ENCODE measurements at places on chromosomes 7 and 10. TPM values are rescaled to one million over a fixed set of nuclear protein-coding genes. Genes with fewer than 3 reads are reported as not detected.

Gene CDK1
- total RNA-seq = 40.4 TPM

DNA sequence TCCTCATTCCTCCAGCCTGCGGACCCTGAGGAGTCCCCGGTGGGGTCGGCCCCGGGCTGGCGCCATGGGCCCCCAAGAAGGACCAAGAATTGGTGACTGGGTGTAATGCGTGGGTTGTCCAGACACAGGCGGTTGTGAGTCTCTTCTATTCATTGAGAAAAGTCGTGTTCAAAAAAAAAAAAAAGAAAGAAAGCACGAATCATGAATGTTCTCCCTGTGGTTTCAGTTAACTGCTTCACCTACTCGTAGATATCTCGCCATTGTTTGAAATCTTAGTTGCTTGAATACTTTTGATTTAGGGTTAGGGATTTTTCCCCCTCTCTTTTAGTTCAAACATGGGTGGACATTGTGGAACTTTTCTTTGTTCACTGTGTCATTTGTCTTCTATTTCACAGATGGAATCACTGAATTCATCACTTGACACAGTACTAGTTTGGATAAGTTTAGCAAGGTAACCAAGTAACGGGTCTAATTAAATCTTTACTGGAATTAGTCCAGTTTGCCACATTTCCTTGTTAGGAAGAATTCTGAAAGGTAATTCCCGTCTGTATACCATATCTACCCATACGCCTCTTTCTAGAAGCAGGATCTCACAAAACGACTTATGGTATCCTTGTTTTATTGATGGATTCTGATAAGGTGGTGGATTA, 775 bp downstream of the STARD3NL start:
- peak; percentile 35 for DNase-seq

DNA sequence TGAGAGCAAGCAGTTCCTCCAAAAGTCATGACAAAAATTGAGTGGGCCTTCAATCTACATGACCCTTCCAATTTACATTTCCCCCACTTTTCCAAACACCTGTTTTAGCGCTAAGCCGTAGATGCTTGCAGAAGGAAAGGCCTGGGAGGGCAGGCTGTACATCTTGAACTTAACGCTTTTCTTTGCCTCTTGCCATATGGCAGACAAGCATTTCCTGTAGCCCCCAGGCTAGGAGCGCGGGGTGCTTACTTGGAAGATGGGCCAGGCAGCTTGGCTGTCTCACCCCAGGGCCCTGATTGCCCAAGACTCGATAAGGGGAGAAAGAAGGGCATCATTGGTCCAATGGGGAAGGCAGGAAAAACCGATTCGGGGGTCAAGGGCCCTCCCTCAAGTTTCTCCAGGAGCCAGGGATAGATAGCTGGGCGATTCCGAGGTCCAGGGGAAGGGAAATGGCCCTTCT, 1.8 kb downstream of the HOXA10 start:
- DNase-seq = peak; percentile 75

Gene PPIF
- 78.4 TPM for total RNA-seq

Gene SLC12A9
- 23.3 TPM for total RNA-seq

Gene NUTM2B
- 0.33 TPM for total RNA-seq

DNA sequence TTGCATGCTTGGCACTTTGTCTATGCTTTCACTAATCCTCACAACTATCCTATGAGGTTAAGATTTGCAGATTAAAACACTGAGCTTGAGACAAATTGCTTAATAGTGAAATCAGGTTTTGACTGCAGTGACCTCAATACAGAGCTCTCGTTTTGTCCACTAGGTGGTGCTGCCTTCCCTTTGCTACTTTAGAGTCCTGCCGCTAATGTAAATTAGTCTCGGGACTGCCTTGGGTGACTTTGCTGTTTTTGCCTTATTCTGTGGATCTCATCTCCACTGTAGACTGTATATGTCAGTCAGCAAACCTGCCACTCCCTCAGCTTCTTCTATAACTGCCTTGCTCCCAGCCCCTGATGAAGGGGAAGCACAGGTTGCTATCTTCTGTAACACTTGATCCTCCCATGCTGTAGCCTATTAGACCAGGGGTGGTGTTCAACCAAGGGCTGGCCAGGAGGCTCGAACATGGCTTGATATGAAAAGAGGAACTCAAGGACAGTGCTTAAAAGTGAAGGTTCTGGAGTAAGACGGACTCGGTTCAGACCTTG, 26.0 kb downstream of the ASB4 start:
- DNase-seq = peak; percentile 62

Gene MMD2
- total RNA-seq = not detected

Gene PIP
- total RNA-seq = not detected

Gene CALHM3
- total RNA-seq = not detected

GRCh38 chr10:97684866-97685394, 2.1 kb downstream of the AVPI1 start:
- peak; percentile 15 for DNase-seq

Gene TMEM130
- total RNA-seq = 12.1 TPM

GRCh38 chr10:30068492-30069223, 9.3 kb upstream of the JCAD start:
- no peak for DNase-seq

Gene MGAM2
- total RNA-seq = not detected

DNA sequence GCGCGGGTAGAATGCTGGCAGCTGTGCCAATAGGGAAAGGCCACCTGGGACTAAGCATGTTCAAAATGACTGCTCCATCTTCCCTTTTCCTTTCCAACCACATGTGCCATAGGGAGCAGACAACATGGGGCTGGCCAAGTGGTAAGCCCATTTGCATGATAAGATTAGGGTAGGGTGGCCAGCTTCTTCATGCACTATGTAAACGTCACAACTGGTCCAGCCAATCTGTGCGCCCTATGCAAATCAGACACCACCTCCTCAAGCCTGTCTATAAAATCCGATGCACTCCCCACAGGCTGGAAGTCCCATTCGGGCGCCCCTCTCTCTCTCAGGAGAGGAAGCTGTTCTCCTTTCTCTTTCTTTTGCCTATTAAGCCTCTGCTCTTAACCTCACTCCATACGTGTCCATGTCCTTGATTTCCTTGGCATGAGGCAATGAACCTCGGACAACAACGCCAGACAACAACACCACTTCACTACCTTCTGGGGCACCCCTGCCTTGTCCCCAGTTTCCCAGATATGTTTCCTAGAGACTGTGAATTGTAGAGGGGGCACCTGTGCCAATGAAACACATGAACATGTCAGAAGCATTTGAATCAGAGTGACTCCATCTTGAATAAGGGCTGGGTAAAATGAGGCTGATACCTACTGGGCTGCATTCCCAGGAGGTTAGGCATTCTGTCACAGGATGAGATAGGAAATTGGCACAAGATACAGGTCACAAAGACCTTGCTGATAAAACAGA, 19.1 kb upstream of the EXOC6 start:
- no peak for DNase-seq

GRCh38 chr7:139630643-139631519, 107.4 kb downstream of the CLEC2L start:
- DNase-seq = no peak

DNA sequence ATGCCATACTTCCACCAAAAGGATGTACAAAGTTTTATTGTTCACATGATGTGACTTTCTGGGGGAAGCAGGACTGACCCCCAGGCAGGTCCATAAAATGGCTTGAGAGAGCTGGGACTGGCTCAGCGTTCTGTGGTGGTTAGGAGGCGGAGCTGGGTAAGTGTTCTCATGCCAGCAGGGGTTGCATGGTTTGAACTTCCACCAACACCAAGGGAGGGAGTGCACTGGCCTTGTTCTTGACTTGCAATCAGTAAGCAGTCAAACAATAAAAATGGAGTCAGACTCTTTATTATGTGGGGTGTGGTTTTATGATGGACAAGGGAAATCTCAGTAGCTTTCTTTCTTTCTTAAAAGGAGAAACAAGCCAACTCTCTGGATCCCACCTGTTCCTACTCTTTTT, 95.4 kb upstream of the PRR15 start:
- no peak for DNase-seq

- peak; percentile 61 for DNase-seq
Observed at GRCh38 chr7:76201732-76202665, at the start of gene SRRM3. Gene SRRM3, plus strand, starts transcription at chr7:76201896. Its CDS starts 33,171 bp downstream, at chr7:76235067.

- no peak for DNase-seq
Observed at GRCh38 chr7:98472521-98472954, 71.6 kb upstream of the BAIAP2L1 start.

GRCh38 chr10:72310241-72310633, 36.5 kb downstream of the DDIT4 start:
- no peak for DNase-seq

DNA sequence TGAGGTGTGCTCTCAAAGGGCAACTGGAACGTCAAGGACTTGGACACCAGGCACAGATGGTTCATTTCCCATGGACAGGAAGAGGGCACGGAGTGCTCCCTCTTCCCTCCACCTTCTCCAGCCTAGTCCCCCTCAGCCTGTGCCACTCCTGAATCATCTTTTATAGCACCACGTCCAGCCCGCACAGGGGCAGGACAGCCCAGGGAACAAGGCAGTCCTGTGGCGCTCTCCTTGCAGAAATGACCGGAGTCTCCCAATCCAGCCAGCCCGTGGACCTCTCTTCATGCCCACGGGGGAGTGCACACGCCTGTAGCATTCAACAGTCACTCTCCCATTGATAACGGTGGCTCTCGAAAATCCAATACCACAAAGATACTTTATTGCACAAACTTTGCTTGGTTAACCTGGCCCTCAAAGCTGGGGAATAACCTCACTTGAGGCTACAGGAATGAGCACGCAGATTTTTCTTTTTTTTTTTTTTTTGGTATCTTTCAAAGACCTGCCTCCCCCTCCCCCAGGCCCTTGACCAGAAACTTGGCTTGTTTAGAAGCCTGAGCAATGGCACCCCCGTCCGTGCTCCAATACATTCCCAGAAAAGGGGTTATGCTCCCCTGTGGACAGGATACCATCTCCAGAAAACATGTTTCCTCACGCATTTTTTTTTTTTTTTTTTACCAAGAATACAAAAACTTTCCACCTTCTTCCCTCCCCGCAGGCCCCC, 733 bp downstream of the PRKCQ start:
- DNase-seq = no peak

GRCh38 chr10:110725801-110726630, 81.9 kb downstream of the RBM20 start:
- DNase-seq = peak; percentile 10

- no peak for DNase-seq
Observed at GRCh38 chr10:101122270-101123084, 8.6 kb upstream of the TLX1 start.

Gene CLRN3
- not detected for total RNA-seq

- DNase-seq = no peak
Observed at GRCh38 chr10:124176349-124177179, 83.2 kb upstream of the CHST15 start.

Gene TAC1
- not detected for total RNA-seq

Gene SPDYE11
- not detected for total RNA-seq

- DNase-seq = no peak
Observed at GRCh38 chr7:140857048-140857447, 67.7 kb downstream of the BRAF start.

- DNase-seq = peak; percentile 35
Observed at GRCh38 chr7:123580406-123581161, 21.0 kb upstream of the ASB15 start.

DNA sequence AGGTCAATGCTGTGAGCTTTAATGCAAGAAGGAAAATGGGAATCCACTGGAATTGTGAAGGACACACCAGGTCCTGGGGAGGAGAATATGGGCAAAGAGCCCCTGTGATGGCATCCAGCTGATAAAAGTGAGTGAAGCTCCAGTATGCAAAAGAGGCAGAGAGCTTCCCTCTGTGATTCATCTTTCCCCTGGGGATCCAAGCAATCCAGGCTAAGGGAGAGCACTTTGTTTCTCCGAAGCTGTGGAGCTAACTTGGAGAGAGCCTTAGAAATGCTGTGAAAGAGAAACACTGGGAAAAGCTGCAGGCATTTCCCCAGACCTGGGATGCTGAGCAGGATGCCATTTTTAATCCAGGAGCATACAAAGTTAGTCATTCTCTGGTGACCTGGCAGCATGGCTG, 489.5 kb downstream of the SH2D4B start:
- no peak for DNase-seq

Gene ZWINT
- total RNA-seq = 64.6 TPM

Gene FANK1
- total RNA-seq = 0.94 TPM

- no peak for DNase-seq
Observed at GRCh38 chr10:69574571-69574978, 1.4 kb upstream of the NEUROG3 start.

DNA sequence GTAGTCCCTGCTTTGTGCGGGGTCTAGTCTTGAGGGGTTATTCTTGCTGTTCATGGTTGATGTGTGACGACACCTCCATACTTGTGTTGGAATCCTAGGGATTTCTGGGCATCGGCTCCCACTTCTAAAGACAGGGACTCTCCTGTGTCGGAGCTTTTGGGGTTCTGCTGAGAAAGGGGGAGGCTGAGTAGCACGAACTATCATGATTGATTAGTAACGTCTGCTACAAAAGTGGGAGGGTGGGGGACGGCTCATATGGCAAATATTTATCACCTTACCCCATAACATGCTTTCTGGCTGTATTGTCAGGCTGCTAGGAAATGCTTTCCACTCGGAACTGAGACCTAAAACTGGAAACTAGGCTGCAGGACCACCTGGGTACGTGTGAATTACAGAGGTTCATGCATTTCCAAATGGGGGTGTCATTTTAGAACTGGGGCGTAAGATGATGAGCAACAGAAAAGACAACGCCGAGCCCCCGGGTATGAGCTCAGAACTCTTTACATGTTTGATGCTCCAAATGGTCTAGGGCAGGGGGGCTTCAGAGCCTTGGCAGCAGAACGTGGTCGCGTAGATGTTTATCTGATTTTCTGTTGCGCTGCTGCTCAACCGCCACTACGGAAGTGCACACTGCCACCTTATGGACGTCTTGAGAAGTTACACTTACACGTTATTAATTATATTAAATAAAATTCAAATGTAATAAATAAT, 15.1 kb upstream of the NME8 start:
- DNase-seq = no peak

Gene NUTM2D
- total RNA-seq = 0.57 TPM

Gene PLEKHS1
- total RNA-seq = not detected

DNA sequence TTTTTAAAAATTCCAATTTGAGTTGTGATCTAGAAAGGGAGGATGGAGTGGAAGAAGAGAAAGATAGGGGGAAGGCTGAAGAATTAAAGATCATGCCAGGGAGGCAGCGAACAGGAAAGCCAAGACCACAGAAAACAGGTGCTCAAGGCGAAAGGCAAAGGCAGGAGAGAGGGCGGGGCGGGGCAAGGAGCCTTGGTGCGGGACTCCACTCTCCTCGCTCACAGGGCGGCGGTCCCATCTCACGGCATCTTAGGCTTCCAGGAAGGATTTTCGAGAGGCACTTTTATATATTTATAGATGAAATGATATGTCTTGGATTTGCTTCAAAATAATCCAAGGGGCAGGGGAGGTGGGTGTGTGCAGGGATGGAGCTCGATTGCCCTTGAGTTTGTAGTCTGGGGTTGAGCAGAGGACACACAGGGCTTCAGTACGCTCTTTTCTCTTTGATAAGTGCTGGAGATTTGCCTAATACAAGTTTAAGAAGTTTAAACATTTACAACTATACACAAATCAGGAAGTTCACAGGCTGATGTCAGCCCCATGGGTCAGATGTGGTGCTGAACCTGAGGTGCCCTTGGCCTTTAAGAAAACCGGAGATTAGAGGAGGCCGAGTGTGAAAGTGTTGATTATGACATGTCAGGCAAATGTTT, 161.1 kb downstream of the PRKAG2 start:
- no peak for DNase-seq

GRCh38 chr10:70969188-70969587, 80.8 kb upstream of the PCBD1 start:
- no peak for DNase-seq

Gene LCOR
- 28.5 TPM for total RNA-seq

Gene LRIT1
- total RNA-seq = not detected

Measured in HFFc6 (cell line).